ENCODE measurements at places on chromosomes 2 and 18.

DNA sequence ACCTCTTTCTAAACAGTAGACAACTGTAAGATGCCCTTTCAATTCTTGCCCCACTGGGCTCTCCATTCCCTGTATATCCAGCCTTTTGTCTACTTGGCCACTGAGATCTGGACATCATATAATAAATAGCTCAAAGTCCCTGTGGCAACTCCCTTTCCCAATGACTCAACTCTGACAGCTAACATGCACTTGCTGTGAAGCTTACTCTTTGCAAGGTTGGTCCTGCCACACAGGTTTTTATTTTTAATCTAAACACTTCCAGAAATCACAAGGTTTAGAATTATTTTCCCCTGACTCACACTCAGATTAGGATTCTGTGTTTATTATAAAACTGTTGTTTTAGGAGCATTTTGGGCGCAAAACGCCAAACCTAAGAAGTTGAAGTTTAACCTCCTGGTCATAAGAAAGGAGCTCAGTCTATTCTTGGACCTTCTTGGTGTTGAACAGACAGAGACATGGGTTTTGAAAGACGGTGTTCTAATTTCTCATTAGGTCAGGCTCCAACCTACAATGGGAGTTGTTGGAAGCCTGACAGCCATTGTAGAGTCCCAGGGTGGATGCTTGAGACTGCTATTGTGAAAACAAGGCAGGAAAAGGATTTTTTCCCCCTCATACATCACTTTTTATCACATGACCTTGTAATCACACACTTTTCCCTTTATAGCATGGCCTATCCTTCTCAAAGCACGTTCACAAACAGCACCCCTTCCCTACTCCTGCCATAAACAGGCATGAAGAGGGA, 124.7 kb upstream of the SERPINE2 start:
- no peak for DNase-seq

- no peak for DNase-seq
Measured at GRCh38 chr2:149169656-149170055, 131.2 kb downstream of the LYPD6B start.

DNA sequence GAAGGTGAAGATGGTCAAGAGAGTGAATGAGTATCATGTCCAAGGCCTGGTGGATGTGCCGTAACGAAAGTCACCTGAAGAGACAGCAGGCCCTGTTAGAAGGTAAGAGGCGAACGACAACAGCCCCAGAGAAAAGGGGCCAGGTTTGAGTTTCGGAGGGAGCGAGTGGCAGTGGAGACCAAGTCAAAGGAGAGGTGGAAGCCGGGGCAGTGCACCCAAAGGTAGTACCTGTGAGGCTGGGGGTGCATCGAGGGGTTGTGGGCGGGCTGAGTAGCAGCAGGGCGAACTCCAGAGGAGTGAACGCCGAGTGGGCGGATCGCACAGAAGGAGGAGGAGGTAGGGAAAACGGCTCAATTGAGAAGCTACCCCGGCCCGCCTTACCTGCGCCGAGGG, 358 bp downstream of the USP37 start:
- DNase-seq = peak; percentile 55

DNA sequence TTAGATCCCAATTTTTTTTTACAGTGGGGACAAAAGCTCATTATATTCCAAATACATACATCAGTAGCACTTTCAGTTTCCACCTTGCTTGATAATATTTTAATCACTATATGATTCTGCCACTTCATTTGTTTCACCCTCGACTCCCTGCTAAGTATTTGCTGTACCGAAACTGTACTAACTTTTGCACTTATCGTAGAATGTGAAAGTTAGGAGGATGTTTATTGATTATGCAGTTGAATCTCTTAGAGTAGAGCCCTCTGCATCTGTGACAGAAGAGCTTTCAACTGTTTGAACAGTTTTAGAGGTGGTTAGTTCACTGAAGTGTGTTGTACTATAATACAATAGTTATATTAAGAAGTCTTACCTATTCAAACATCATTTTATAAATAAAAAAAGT, 20.8 kb downstream of the NCOA1 start:
- no peak for DNase-seq

GRCh38 chr2:187552828-187553681, 1.2 kb downstream of the TFPI start:
- DNase-seq = no peak

GRCh38 chr2:150732064-150732463, 244.6 kb upstream of the RND3 start:
- DNase-seq = no peak

GRCh38 chr2:126972279-126972626, 73.6 kb downstream of the TEX51 start:
- DNase-seq = no peak

GRCh38 chr2:233915128-233915527, 2.0 kb upstream of the TRPM8 start:
- DNase-seq = no peak

GRCh38 chr2:181183878-181184542, 203.6 kb downstream of the UBE2E3 start:
- DNase-seq = no peak

DNA sequence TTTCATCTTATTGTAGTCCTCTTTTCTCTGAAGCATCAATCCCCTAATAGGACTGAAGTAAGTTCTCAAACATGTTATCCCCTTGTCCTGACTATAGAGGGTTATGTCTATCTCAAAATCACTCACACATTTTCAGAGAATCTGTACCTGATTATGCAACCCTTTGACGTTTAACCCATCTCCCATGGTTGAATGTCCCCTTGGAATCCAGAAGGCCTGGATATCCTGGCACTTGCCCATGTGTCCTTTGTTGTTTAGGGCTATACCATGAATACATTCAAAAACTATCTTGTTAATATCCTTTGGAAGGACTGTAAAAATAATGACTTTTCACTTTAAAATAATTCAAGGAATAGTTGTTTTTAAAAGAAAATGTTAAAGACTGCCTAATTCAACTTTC, 66.3 kb upstream of the PSMD14 start:
- DNase-seq = no peak

DNA sequence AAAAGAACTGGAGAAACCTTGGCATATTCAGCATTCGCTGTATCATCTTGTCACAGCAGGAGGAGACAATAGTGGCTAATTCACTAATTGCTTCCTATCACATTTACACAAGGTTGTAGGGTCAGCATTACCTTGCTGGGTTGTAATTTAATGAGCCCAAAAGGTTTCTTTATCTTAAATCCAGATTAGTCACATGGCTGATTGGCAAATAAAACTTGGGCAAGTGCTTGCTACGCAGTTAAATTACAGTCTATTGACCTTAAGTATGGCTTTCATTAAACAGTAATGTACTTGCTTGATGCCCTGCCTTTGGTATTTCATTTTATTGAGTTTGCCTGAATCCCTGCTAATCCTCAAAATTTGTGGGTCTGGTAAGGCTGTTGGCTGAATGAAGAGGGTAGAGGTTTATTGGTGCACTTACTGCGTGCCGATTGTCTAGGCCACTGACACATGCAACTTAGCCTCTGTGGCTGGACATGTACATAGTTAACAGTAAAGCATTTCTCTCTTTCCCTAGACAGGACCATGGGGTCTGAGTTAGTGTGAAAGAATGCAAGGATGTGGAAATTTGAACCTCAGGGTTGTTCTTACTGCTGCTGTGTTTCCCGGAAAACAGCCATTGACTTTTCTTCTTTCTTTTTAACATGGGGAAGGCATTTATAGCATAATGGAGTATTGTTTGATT, 34.3 kb downstream of the FMNL2 start:
- DNase-seq = no peak

DNA sequence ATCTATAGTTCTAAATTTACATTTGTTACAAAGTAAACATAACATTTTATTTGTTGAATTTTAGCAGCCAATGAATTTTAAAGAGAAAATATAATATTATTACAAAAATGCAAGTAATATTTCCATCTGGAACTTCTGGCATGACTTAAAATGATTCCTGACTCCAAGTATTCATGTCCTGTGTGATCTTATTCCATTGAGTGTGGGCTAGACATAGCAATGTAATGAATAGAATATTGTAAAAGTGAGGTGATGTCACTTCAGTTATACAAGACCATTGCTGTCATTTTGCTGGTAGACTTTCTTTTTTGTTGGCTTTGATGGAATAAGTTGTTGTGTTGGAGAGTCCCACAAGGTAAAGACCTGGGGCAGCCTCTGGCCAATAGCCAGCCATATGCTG, 912.2 kb upstream of the PIK3C3 start:
- DNase-seq = no peak

DNA sequence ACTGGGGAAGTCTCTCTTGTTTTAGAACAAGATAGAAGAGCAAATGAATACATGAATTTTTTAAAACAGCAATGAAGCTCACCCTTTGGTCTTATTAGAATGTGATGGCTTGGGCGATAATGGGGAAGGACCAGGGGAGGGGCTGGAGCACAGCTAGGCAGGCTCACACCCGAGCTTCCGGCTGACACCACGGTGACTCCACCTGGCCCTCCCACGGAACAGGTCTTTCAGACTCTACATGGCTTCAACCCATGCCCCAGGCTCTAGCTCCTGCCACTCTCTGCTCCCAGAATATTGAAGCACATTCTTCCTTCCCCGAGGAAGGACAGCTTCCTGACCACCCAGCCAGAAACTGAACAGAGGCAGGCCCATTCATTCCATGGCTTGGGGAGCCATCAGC, 127.5 kb upstream of the AGAP1 start:
- DNase-seq = no peak

DNA sequence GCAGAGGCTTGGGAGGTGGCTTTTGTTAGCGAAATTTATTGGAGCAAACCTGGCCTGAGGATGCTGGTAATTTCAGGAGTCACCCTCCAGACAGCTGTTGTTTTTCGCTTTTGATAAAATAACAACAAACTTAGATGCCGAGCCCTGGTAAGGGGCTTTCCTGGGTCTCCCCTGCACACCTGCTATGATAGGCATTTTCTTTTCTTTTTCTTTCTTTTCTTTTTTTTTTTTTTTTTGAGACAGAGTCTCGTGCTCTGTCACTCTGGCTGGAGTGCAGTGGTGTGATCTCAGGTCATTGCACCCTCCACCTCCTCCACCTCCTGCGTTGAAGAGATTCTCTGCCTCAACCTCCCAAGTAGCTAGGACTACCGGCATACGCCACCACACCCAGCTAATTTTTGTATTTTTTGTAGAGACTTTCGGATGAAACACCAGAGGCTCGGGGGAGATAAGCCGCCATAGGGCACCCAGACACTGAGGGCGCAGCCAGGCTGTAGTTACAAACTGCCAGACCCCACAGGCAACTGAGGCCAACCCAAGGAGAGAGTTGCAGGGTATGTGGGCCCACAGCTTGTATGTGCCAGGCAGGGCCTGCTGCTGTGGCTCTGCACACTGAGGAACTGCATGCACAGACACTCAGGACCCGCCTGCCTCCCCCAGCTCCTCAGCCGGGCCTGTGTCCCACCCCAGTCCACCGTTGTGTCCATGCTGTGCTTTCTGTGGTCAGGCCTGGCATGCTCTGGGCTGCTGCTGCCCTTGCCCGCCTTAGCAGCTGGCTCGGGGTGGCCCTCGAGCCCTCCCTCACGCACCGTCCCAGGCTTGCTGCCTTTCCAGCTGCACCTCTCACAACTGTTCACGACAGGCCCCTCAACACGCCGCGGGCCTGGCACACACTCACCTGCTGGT, 3.9 kb downstream of the GYPC start:
- DNase-seq = no peak

DNA sequence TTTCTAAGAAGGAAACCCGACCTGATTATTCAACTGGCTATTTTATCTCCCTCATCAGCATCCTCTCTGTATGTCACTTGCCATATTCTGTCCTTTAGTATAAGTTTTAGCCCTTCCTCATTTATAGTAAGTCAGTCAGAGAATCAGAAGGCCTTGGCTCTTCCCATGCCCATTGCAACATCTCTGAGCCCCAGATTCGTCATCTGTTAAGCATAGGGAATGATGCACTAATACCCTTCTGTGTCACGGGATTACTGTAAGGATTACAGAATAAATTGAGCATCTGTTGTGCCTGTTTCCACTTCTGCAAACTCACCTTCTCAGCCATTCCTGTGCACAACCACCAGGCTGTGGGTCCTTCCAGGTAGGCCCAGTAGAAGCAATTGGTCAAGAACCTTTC, 258.1 kb upstream of the RAB12 start:
- no peak for DNase-seq

DNA sequence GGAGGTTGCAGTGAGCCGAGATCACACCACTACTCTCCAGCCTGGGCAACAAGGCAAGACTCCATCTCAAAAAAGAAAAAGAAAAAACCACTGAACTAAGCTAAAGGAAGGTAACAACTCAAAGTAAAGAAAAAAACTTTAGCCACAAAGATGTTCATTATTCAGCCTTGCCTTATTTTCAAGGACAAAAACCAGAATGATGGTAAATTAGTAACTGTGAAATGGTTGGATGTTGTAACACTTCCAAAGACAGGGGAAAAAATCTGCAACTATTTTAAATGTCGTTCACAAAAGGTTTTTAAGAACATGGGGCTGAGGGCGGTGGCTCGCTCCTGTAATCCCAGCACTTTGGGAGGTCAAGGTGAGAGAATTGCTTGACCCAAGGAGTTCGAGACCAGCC, 10.1 kb downstream of the ADAM17 start:
- no peak for DNase-seq

DNA sequence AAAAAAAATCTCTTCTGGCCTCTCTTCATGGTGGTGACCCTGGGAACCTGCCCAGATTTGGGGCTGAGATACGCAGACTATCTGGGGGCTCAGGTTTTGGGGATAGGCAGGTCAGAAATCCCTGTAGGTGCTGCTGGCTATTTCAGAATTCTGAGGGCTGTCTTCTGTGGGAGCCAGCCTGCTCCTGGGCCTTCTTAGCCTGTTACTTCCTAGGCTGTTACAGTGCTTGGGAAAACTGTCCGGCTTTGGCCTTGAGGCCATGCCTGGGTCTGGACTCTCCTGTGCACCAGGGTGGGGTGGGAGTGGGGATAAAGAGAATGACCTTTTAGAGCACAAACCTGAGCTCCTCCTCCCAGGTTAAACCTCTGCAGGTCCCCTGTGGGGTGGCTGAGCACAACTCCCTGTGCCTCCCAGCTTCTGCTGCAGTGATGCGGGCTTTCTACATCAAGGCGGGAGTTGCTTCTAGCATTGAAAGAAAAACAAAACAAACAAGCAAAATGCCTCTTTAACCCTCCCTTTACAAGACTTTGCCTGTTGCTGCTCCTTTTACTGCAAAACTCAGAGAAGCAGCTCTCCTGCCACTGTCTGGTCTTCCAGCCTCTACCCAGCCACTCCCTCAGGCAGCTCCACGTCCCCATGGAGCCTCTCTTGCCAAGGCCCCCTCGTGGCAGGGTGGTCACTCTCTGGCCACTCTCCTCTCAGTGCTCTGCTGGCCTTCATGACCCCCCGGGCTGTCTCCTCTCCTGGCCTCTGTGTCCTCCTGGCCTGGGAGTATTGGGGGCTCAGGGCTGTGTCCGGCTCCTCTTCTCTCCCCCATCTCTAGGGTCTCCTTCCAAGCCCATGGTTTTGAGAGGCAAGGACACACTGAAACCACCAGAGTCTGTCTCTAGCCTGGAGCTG, 293.0 kb upstream of the HS6ST1 start:
- DNase-seq = no peak

- no peak for DNase-seq
Measured at GRCh38 chr2:5409898-5410381, 282.2 kb upstream of the SOX11 start.

- no peak for DNase-seq
Measured at GRCh38 chr2:197803033-197803444, 1.4 kb upstream of the PLCL1 start.

All from stimulated activated CD4-positive, alpha-beta T cell treated with anti-CD3 and anti-CD28 coated beads, Interleukin-1b, Interleukin-23, amount 100 ng/mL, for 1 hour (primary cell).